ENCODE measurements at places on chromosomes 1 and 21.

DNA sequence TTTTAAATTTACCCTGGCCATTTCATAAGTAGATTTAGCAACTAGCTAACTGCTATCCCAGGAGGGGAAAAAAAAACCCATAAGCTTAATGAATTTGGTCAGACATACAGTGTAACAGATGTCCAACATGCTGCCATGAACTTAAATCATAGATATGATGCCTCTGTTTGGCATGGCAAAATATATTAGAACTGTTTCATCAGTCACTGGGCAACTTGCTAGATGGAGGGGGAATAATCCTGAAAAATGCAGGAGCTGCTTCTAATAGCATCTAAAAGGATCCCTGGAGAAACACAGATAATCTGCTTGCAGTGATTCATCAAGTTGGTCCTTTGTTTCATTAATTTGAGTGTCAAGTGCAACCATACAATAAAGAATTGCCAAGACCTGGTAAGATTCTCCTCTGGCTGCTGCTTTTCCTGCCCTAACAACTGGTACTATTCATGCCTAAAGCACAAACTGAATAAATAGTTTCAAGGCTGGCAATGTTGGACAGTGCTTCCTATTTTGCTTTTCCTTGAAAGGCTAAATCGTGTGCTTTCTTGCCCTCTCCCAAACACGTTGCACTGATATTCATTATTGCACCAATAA lies 1.5 kb upstream of the ST6GALNAC5 start:
- DNase-seq = no peak

DNA sequence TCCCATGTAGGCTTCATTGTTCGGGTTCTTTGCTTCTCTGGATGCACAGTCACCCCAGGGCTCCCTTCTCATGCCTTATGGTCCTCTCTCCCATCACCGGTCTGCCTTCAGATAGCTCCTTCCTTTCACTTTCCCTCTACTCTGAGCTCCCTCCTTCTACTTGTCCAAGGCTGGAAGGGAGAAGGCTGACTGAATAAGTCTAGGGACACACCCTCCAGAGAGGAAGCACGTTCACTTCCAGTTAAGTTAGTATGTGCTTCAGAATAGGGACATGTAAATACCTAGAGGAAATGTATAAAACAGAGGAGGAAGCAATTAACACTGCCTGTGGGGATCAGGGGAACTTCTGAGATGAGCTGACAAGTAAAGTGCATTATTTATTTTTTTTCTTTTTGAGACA lies 23.5 kb downstream of the CXADR start:
- no peak for DNase-seq

DNA sequence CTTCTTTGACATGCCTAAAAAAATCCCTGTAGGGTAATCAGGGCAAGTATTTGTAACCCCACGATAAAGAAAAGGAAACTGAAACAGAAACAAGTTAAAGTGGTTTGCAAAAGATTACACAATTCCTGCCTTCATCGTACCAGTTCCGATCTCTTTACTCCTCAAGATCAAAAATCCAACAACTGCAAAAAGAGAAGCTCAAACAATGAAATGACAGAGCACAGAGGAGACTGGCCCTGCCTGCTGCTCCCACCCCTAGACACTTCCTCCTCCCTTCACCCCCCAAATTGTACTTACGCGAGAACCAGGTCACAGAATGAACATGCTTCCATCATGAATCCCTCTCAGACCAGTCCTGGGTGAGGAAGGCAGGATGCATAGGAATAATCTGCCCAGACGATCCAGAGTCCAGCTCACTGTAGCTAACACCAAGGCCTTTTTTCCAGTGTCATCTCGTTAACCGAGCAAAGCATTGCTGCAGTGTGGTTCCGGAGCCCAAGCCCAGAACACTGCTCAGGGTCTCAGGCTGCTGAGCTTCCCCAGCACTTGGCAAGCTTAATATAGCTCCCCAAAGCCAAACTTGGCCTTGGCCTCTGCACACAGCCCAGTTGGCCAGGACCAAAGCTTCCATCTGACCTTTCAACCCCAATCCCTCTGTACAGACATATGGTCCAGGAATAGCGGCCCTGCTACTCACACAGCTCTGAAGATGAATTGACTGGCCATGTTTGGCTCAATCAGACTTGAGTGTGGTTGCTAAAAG lies 20.3 kb downstream of the RXRG start:
- no peak for DNase-seq

DNA sequence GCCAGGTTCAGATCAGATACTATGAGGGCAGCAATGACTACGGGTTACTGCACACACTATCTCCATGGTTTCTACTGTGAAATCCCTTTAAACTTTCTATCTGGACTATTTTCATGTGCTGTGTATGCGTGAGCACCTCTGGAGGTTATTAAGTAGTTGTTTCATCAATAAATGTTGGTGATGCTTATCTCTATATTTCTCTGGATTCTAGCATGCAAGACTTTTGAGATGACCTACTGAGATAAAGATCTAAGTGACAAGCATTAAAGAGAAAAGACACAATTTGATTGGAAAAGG lies 194.0 kb downstream of the NRIP1 start:
- DNase-seq = no peak

DNA sequence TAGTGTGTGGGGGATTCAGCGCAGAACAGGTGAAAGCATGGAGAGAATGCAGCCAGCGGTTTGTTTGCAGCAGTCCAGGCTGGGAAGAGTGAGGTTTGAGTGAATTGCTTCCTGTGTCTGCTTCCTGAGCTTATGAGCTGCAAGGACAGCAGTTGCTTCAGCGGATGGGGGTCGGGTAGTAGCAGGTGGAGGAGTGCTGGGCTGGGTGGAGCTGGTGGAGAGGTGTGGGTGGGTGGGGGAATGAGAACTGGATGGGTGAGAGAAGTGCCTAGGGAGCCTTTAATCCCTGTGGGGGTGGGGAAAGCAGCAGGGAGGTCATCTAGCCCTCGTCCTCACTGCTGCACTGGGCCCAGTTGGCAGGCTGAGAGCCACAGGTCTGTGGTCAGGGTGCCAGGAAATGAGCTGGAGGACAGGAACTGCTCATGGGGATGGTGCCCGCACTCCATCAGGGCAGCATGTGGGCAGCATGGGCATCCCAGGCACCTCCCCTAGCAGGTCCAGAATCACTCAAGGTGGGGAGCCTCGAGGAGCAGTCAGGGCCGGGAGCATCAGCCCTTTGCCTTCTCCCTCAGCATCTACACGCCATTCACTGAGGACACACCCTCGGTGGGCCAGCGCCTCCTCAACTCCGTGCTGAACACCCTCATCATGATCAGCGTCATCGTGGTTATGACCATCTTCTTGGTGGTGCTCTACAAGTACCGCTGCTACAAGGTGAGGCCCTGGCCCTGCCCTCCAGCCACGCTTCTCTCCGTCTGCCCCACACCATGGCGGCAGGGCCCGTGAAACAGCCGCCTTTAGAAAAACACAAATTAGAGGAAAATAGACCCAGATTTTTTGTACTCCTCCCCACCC lies 14.8 kb downstream of the PSEN2 start:
- DNase-seq = no peak

- no peak for DNase-seq
Observed at GRCh38 chr1:151494741-151495281, 16.4 kb upstream of the CGN start.

DNA sequence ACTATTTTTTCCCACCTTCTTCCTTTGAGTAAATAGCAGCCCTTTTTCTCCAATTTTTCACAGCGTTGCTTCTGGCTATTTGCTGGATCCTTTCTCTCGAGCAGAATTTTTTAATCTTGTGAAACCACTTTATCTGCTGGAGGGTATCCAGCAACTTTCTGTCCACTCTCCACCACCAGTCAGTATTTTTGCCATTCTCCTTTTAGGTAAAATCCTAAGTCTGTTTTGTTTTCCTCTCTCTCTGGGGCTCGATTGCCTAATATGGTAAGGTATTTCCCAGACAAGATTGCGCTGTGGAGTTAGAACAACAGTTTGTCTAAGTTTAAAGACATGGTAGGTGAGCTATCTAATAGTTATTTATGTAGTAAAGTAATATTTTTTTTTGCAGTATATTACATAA lies 156.9 kb downstream of the PPP1R12B start:
- DNase-seq = no peak

- no peak for DNase-seq
Observed at GRCh38 chr1:206834711-206835110, 30.7 kb upstream of the IL20 start.

DNA sequence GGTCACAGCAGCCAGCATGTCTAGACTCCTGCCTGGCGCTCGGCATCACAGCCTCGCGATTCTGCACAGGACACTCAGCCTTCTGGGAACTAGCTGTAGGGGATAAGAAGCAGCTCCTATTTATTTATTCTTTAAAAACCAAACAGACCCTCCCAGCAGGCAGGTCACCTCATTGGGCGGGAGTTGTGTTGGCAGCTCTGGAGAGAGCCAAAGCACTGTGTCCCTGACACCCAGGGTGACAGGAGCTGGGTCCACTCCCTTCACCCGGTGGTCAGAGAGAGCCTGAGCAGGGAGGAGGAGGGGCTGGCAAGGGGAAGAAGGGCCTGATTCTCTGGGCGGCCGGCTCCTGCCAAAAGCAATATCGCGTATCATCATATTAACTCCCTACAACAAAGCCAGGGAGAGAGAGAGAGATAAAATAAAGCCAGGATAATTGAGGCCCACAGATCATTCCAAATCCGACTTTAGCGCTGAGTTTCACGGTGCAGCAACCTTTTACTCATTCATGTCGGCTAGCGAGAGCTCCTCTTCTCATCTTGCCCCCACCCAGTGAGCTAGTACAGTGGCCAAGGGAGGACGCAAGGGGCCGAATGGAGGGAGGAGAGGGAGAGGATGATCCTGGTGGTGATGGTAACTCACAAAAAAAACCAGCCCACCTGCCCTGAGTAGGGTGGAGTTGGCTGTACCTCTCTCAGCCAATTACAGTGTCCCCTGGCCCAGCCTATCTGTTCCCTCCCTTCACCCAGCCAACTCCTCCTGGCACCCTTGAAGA lies 79.8 kb upstream of the IFFO2 start:
- no peak for DNase-seq

- no peak for DNase-seq
Observed at GRCh38 chr1:40553017-40553416, 21.6 kb downstream of the ZNF684 start.

GRCh38 chr1:119440721-119441307 lies 25.9 kb downstream of the HSD3B2 start:
- no peak for DNase-seq

DNA sequence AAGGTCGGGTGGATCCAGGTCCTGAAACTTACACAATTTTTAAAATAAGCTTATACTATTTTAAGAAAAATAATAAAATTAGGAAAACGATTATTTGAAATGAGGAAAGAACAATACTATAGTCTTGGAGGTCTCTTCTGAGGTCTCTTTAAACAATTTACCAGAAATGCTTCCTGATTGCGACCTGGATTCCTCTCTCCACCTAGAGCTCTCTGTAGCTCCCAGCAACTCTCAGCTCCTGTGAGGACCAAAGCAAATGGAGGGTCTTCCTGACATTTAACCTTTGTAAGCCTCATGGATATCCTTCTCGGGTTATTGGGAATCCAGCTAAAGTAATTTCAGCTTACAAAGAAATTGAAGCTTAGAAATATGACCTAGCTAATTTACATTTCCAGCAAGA lies 886 bp downstream of the BTBD8 start:
- no peak for DNase-seq

DNA sequence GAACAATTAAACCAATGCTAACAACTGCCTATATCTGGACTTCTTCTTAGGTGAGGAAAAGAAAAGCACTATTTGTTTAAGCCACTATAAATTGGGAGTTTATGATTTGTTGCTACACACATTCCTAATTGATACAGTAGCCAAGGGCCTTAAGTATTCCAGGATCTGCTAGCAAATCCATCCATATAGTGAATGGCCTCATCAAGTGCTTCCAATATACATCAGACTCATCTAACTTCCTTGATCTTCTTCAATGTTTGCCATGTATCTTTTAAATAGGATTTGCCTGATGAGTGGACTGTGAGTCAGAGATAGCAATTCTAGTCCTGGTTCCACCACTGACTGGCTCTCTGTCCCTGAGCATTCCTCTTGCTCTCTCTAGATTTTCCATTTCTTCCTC lies 430.2 kb downstream of the OMA1 start:
- no peak for DNase-seq

GRCh38 chr1:161792740-161793139 lies 26.6 kb downstream of the ATF6 start:
- DNase-seq = peak; percentile 16

DNA sequence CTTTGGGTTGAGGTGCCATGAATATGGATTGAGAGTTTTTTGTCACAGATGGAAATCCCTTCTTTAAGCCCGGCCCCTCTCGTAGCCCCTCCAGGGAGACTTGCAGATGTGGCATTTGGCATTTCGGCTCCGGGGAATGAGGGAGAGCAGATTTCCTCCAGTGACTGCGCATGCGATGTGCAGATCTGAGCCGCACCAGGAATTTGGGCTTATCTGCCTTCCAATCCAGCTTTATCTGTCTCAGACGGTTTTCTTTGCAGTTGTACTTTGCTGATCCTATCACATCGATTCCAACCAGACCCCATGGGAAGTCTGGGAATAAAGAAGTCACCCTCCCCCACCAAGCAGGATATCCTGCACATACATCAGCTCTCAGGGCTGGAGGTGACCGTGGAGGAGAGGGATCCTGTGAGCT lies 11.7 kb downstream of the KIF26B start:
- no peak for DNase-seq

- DNase-seq = no peak
Observed at GRCh38 chr1:9482403-9482802, 56.9 kb upstream of the SLC25A33 start.

- DNase-seq = no peak
Observed at GRCh38 chr1:110515891-110516290, 3.1 kb downstream of the KCNA10 start.

DNA sequence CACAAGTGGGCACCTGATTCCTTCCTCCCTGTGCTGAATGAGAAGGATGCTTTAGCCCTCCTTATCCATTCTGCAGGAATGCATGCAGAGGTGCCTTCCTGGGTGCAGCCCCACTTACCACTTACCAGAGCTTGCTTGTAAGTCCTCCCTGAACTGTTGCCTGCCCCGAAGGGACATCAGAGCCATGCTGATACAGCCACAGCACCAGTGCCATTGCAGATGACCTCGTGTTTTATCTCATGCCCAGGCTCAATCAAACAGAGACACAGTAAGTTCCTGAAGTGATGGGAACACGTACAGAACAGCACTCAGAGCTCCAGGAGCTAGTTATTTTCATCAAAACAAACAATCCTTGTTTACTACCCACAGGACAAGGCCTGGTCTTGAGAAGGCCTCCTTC lies 81.9 kb downstream of the ATP1A1 start:
- DNase-seq = no peak

- no peak for DNase-seq
Observed at GRCh38 chr1:84876353-84876752, 16.7 kb downstream of the LPAR3 start.

- DNase-seq = no peak
Observed at GRCh38 chr21:38997051-38997842, 186.0 kb downstream of the PSMG1 start.

All from activated CD4-positive, alpha-beta T cell treated with anti-CD3 and anti-CD28 coated beads, Interleukin-2, amount 50 U/mL, for 24 hours (primary cell).